LHCN-M2 (cell line): ENCODE measurements at places on chromosomes 16 and 17. TPM values are rescaled to one million over a fixed set of nuclear protein-coding genes. Genes with fewer than 3 reads are reported as not detected.

The SPN gene
- total RNA-seq, result not detected in 2 replicates

The SPECC1 gene
- total RNA-seq, result 16.9 and 19.9 TPM in 2 replicates

The ACE gene
- total RNA-seq, result 0.63 TPM in 1 of 2 replicates, not detected in the other

The PSMD11 gene
- total RNA-seq, result 96.0 and 100.0 TPM in 2 replicates

The CACNG1 gene
- total RNA-seq, result 0.57 TPM in 1 of 2 replicates, not detected in the other

The TMC6 gene
- 0.11 TPM in 1 of 2 replicates, not detected in the other for total RNA-seq

The MRPL10 gene
- 45.4 and 47.5 TPM in 2 replicates for total RNA-seq

The PPP1R27 gene
- total RNA-seq, result 1.0 TPM in 1 of 2 replicates, not detected in the other

The AOC3 gene
- total RNA-seq, result 0.17 TPM in 1 of 2 replicates, not detected in the other

The LLGL2 gene
- 0.06 and 1.0 TPM in 2 replicates for total RNA-seq

The CCDC144A gene
- 3.3 and 4.5 TPM in 2 replicates for total RNA-seq

The TMEM238L gene
- not detected in 2 replicates for total RNA-seq

The DNAI2 gene
- total RNA-seq, result not detected in 2 replicates

The P3H4 gene
- total RNA-seq, result 46.0 and 49.1 TPM in 2 replicates

The MT1E gene
- total RNA-seq, result 712 and 733 TPM in 2 replicates

The ARHGAP44 gene
- 0.06 and 0.13 TPM in 2 replicates for total RNA-seq

The MT1G gene
- total RNA-seq, result 1.9 TPM in 1 of 2 replicates, not detected in the other

The WRAP53 gene
- 18.2 and 20.0 TPM in 2 replicates for total RNA-seq

The CNTROB gene
- 35.7 and 36.5 TPM in 2 replicates for total RNA-seq

The RHBDL1 gene
- total RNA-seq, result 0.58 and 0.80 TPM in 2 replicates

The TSPOAP1 gene
- 0.06 and 0.11 TPM in 2 replicates for total RNA-seq

The TP53TG3C gene
- total RNA-seq, result 1.1 TPM in 1 of 2 replicates, not detected in the other

The TMEM256 gene
- 65.1 and 88.9 TPM in 2 replicates for total RNA-seq

The TM4SF5 gene
- not detected in 2 replicates for total RNA-seq

The TCAP gene
- total RNA-seq, result 0.40 TPM in 1 of 2 replicates, not detected in the other

The ICAM2 gene
- total RNA-seq, result 0.29 and 1.2 TPM in 2 replicates

The TOM1L1 gene
- total RNA-seq, result 28.9 and 29.9 TPM in 2 replicates

The TRAPPC2L gene
- total RNA-seq, result 31.1 and 49.6 TPM in 2 replicates

The HES7 gene
- total RNA-seq, result 0.06 and 0.34 TPM in 2 replicates
